EH (cell line): ENCODE measurements at places on chromosomes 5 and 9.
A peak's percentile ranks its signal among the peaks of the same experiment; 100 is the strongest.

DNA sequence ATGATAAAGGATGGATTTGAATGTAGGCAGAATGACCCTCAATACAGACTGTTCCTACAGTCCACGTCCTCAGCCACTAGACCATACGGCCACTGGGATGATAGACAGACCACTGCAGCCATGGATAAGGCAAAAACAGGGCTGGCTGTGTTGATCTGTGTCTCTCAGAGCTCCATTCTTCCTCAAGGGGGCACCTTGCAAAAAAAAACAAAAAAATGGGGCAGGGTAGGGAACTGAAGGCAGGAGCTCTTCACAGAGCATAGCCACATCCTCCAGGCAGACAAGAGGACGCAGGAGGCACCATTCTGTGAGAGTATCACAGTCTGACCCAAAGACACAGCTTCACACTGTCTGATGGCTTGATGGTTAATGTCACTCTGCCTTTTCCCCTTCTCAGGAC lies 61.2 kb upstream of the GABRP start:
- DNase-seq: no peak

DNA sequence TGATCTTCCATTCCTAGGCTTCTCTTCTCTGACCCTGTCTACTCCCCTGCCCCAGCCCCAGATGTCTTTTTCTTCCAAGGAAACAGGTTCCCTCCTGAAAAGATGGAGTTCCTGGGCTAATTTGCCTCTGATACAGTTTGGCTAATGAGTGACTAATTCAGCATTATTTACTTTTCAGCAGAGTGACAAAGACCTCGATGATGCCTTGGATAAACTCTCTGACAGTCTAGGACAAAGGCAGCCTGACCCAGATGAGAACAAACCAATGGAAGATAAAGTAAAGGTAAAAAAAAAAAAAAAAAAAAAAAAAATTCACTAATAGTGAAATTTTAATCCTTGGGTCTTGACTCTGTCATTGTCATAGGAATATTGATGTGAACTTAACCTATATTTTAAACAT lies 42.7 kb downstream of the ERAP1 start:
- no peak for DNase-seq

- peak; percentile 64 for DNase-seq
These were observed 104.3 kb downstream of the CEMIP2 start for GRCh38 chr9:71663931-71664459.

GRCh38 chr5:17346811-17347210 lies 129.4 kb downstream of the BASP1 start:
- DNase-seq: peak; percentile 31

GRCh38 chr9:130262771-130263170 lies 2.8 kb upstream of the HMCN2 start:
- DNase-seq: no peak

DNA sequence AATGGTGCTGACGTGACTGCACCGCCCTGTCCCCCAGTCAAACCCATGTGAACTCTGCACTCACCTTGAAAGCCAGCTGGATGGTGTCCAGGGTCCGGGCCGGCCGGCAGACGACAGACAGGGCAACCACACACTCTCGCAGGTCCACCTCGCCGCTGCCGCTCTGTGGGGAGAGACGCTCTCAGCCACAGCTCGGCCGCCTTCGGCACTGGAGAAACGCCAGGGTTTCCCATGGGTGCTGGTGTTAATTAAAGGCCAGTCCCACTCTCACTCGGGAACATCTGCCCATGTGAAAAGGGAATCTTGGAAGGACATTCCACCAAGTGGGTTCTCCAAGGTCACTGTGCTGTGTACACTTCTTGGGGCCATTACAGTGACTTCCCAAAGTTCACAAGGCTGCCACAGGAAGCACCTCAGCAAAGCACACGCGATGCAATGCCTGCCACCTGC lies 25.5 kb upstream of the SLC6A3 start:
- DNase-seq: no peak

DNA sequence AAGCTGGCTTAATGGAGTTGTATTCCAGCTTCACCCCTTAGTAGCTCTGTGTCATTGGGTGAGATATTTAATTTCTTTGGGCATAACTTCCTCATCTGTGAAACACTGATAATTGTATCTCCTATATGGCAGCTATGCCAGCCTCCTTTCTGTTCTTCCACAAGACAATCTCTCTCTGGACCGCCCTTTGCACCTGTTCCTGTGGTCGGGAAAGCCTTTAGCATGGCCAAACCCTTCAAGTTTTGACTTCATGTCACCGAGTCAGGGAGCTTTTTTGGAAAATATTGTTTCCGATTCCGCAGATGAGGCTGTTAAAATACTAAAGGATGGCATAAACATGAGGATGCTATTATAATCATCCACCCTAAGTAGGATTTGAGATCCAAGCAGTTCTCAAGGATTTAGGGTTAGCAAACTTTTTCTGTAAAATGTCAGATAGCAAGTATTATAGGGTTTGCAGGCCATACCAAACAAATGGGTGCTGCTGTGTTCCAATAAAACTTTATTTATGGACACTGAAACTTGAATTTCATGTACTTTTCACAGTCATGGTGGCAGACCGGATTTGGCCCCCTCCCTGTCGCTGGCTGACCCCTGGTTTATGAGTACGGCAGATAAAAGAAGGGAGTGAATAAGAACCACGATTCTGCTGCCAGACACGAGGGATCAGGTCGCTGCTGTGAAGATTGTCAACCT lies 695 bp upstream of the NDFIP1 start:
- no peak for DNase-seq

DNA sequence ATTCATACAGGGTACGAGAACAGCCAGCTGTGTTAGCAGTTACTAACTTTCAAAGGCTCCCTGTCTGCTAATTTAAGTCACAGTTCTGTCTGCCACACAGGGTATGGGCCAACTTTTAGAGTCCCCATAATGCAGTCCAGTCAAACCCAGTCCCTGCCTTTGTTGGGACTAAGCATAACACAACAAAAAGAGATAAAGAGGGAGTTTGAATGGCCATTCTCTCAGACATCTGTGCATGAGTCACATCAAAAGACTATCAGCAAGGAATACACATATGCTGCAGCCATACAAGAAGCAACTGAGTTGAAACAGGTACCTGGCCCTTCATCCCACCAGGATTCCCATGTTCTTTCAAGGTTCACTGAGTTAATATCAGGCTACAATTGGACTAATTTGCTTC lies 744.5 kb upstream of the C9orf72 start:
- no peak for DNase-seq

GRCh38 chr9:114121227-114122135 lies 22.4 kb upstream of the KIF12 start:
- DNase-seq: no peak

DNA sequence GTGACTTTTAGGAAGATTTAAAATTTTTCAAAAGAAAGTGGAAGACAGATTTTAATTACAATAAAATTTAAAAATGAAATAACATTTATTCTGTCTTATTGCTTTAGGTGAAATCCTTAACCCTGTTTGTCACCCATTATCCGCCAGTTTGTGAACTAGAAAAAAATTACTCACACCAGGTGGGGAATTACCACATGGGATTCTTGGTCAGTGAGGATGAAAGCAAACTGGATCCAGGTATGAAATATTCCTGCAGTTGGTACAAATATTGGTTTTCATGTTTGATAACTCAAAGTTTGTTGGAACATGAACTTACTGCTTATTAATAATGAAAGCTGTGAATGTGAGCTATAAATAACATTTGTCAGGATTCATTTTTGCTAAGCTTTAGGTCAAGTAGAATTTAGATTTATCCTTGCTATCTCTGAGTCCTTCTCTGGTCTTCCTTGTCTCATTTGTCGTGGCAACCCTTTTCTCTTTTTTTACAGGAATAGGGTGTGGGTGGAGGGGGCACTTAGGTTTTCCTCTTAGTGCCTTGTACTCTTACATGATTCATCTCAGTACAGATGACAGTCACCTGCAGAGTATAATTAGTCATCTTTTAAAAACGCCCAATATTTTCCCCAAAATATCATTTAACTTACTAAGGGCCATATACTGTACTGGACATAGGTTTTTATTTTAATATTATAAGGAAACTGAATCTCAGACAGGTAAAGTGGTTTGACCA lies 95.3 kb upstream of the RASGRF2 start:
- DNase-seq: no peak

- DNase-seq: no peak
These were observed 108.7 kb downstream of the JAKMIP2 start for GRCh38 chr5:147673791-147674190.

- DNase-seq: peak; percentile 3
These were observed 120.1 kb downstream of the ZNF622 start for GRCh38 chr5:16345454-16345853.

DNA sequence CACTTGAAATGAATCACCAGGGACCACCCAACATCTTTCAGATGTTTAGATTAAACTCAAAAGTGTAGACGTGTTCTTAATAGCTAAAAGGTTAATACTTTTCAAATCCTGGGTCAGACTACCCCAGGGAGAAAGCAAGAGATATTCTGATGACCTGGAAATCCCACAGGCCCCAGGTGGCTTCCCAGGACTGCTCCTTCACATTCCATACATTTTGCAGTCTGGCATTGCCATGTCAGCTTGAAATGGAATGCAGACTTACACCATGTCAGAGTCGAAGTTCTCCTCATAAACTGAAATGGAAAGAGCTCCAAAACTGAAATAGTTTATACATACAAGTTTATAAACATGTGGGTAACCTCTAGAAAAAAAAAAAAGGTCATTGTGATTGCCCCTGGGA lies 61.5 kb downstream of the TMEM167A start:
- peak; percentile 1 for DNase-seq

DNA sequence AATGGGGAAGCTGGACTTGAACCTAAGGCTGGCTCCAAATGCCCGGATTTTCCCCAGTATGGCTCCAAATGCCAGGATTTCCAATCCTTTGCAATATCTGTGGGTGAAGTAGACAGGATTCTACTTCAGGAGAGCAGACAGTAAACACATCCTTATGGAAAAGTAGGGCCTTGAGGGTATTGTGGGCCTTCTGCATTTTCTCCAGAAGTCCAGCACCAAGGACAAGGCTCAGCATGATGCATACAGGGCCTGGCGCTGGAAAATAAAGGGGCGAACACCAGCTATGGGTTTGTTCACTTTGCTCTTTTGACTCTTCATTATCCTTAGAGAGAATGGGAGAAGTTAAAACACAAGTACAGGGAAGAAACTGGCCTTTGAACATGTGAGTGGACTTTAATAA lies 347.5 kb downstream of the SEMA5A start:
- DNase-seq: peak; percentile 63

GRCh38 chr9:33524306-33524947 lies 376 bp downstream of the ANKRD18B start:
- no peak for DNase-seq

GRCh38 chr5:103513701-103514100 lies 48.9 kb downstream of the NUDT12 start:
- DNase-seq: no peak

GRCh38 chr5:125293726-125294125 lies 547.3 kb upstream of the ZNF608 start:
- DNase-seq: no peak

- no peak for DNase-seq
These were observed 207.3 kb upstream of the IER5L start for GRCh38 chr9:129385211-129385934.

DNA sequence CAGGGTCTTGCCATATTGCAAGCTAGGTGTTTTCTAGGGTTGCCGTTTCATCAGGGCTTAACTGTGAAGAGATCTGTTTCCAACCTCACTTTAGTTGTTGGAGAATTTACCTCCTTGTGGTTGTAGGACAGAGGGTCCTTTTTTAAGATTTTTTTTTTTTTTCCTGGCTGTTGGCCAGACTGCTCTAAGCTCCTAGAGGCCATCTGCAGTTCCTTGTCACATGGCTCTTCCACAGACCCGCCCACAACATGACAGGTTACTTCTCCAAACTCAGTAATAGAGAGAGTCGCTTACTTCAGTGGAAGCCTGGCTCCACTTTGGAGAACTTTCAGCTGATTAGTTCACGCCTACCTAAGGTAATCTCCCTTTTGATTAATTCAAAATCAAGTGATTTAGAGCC lies 543.7 kb downstream of the DMRTA1 start:
- DNase-seq: no peak

GRCh38 chr5:31656806-31657205 lies 17.9 kb downstream of the PDZD2 start:
- no peak for DNase-seq

DNA sequence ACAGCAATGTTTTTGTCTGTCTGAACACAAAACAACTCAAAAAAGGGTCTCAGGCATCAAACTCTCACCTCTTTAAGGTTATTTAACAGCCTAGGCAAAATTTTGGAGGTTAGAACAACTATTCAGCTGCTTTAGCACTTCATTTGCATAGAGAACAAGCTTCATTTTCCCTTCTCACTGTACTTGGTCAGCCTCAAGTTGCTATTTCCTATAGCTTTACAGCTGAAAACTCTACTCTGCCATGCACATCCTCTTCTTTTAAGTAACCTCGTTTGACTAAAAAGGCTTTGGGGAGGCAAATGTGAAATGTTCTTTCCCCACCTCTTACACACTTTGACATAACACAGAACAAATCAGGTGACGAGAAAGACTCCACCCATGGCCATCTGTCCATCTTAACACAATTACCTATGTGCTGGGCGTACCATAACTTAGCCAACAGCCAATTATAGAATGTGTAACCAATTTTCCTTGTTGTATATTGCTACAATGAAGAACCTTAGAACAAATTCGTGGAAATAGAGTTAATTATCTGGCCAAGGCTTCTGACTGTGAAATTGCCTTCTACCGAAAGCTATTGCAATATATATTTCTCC lies 195.7 kb downstream of the DCP2 start:
- DNase-seq: no peak

DNA sequence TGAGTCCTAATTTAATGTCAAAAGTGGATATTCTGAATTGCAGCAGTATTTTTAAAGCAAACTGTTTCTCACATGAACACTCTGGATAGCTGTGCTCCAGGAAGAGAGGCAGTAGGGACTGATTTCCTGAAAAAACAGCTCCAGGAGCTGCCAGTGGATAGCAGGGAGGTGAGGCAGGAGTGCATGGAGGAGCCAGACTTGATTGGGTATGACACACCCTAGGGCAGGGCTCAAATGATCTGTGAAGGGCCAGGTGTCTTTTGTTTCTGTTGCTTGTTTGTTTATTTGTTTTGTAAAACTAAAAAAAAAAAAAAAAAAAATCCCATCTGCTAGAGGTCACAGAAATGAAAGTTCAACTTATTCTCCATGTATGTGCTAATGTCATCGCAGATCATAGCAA lies 83.4 kb downstream of the ADRB2 start:
- DNase-seq: peak; percentile 28

GRCh38 chr5:172857982-172858381 lies 23.9 kb downstream of the ERGIC1 start:
- DNase-seq: no peak

GRCh38 chr5:158977642-158978041 lies 122.1 kb downstream of the EBF1 start:
- DNase-seq: no peak

- no peak for DNase-seq
These were observed 188.3 kb upstream of the NMUR2 start for GRCh38 chr5:152593388-152593787.

DNA sequence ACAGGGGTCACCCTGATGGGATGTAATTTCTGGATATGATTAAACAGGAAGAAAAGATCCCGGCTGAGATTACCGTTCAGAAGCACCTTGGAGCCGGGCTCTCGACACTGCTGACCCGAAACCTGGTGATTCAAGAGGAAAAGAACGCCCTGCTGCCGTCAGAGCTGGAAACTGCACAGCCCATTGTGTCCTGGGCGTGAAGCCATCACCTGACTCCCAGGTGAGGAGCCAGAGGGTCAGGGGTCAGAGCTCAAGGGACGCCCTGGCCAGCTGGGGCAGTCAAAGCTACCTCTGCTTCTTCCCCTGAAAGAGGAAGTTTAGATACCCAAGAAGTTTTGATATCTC lies 17.8 kb upstream of the SLC12A7 start:
- no peak for DNase-seq
